ENCODE measurements at places on chromosomes 3 and 15.

DNA sequence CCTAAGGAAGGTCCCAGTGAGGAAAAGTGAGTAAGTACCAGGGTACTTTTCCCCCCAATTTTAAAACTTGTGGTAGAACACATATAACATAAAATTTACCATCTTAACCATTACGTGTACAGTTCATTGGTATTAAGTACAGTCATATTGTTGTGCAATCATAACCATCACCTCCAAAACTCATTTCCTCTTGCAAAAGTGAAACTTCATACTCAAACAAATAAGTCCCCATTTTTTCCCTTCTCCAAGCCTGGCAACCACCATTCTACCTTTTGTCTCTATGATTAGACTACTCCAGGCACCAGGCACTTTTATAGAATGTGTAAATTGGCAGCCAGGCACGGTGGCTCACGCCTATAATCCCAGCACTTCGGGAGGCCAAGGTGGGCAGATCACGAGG is 12.2 kb downstream of the PRC1 start:
- DNase-seq = no peak

- DNase-seq = no peak
Measured at GRCh38 chr3:129794311-129795185, 99.0 kb downstream of the TMCC1 start.

DNA sequence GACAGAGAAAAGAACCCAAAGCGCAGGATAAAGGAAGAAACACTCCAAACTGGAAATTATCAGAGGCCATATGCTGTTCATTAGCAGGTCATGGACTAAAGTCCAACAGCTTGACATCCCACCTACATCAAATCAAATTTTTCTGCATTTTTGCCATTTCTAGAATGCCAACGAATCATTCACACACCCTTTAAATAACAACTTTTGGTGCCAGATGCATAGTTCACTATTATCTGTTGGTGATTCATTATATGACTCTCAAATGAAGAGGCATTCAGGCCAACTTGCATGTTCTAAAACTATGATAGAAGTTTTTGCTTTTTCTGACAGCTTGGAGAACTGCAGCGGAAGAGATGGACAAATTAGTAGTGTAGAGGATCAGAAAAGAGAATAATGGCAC is 529.8 kb upstream of the NAALADL2 start:
- DNase-seq = no peak

DNA sequence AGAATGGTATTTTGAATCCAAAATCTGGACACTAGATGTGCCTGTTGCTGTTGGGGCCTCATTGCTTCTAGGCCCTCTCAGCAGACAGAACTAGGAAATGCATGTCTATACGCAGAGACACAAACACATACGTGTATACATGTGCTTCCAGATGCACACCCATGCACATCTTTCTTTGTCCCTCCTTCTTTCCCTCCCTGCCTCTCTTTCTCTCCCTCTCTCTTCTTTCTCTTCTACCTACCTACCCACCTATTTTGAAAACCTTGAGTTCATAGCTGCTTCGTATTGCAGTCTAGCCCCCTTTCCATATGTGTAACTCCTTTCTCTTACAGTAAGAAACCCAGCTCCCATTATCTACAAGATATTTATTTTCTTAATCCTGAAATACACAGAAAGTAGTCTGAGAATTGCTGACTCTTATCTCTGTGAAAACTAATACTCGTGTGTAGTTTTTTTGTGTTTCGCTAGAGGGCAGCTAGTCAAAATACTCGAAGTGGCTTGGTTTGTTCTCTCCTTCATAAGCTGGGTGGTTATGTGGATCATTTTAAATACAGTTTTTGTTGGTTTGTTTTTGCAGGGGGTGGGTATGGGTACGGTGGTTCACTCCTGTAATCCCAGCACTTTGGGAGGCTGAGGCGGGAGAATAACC is 18.5 kb downstream of the RPL32 start:
- no peak for DNase-seq

GRCh38 chr3:135192929-135193328 is 397.9 kb downstream of the EPHB1 start:
- no peak for DNase-seq

DNA sequence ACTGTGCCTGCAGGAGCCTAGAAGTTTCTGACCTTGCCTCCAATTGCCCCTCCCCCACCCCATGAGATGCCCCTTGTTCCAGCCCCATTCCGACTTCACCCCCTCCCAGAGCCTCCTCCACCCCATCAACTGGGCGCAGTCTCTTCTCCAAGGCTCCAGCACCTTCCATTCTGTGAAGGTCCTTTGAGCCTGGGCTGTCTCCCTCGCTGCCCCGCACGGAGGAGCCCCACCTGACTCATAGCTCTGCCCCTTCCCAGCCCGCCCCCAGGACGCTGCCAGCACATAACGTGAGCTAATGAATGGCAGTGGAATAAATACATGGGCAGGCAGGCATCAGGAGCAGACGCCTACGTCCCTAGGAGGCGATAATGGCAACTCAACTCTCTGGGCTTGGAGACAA is 113.1 kb downstream of the NUP210 start:
- DNase-seq = no peak

- DNase-seq = no peak
Measured at GRCh38 chr15:51935466-51936104, 36.0 kb downstream of the LEO1 start.

DNA sequence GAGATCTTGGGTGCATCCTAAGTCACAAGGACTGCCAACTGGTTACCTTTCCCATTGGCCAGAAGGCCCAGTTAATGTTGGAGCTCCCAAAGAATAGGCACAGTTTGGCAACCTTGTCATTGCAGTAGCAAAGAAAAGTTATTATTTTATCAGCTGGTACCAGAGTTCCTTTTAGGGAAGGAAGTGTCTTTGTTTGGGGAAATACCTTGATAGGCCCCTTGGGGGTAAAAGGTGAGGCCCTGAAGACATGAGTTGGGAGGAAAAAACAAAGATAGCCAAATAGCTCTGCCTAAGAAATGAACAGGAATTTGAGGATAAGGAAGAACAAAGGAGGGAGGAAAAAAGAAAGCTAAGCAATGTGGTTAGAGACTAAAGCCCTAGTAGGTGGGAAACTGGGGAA is 85.8 kb downstream of the ANP32A start:
- no peak for DNase-seq
